ENCODE measurements at places on chromosomes 16 and 17.

- DNase-seq = no peak
These were observed 1.9 kb downstream of the DUS1L start for GRCh38 chr17:82063424-82064415.

DNA sequence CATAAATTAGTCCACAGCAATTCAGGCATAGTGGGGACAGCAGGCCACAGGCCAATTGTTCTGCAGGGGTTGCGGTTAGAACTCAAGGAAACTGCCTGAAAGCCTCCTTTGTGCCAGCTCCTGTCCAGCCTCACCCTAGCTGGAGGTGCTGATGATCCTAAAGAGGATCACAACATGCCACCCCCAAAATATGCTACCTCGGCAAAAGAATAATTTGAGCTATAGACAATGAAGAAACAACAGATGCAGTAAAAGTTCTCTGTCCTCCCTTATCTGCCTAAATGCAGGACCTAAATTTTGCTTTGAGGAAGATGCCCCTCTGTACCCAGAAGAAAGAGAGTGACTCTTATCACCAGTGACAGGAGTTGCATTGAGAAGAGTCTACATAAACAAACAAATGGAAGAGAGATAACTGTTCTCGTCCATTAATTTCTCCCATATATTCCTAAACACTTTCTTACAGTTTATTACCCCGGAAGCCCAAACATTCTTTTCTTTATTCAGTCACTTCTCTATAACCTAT is 14.7 kb downstream of the ALOX15 start:
- no peak for DNase-seq

DNA sequence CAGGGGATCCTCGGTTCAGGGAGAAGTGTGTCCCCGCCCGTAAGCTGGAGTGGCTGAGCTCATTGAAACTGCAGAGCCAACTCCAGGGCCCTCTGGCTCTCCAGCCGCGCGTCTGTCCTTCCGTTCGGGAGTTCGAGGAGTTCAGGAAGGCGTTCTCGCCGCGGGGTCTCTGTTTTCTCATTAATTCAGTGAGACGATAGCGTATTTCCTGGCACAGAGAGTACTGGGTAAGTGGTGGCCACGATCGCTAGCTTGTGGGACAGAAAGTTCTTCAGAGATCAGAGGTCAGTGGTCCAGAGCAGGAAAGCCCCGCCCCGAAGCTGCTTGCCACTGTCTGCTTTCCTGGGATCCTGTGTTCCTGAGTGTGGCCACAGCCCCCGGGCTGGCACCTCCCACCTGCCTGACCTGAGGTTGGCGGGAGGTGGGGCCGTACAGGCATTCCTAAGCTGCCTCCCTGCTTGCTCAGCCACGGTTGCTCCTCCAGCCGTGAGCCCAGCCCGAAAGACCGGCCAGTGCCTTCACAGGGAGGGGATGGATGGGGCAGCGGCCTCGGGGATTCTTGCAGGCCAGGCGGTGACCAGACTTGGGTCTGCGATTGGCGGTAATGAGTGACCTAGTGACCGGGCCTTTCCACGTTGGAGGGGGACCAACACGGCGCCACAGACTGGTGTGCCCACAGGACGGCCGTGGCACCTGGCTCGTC is 8.9 kb downstream of the BAIAP2 start:
- no peak for DNase-seq

- peak; percentile 95 for DNase-seq
These were observed 76.2 kb downstream of the NT5M start for GRCh38 chr17:17379197-17379991.

DNA sequence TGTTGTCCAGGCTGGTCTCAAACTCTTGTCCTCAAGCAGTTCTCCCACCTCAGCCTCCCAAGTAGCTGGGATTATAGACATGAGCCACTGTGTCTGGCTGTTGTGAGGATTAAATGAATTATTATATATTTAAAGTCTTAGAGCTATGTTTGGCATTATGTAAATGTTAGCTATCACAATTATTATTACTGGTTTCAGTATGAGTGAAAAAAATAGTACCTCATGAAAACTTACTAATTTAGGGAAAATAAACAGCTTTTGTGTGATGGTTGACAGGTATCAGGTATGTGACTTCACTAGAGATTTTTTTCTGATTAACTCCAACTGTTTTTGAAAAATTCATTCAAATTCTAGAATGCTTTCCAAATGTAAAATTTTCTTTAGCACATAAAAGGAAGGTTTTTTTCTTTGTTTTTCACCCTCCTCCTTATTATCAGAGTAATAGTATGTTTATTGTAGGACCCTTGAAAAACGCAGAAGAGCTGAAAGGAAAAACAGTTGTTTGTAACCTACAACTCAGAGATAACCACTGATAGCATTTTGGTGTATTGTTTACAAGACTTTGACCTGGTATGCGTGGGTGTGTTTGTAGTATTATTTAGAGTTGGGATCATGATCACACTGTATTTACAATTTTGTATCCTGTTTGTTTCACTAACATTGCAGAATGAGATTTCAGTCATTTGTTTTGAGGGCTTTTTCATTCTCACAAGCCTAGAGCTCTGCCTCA is 13.2 kb downstream of the NLK start:
- DNase-seq = no peak

DNA sequence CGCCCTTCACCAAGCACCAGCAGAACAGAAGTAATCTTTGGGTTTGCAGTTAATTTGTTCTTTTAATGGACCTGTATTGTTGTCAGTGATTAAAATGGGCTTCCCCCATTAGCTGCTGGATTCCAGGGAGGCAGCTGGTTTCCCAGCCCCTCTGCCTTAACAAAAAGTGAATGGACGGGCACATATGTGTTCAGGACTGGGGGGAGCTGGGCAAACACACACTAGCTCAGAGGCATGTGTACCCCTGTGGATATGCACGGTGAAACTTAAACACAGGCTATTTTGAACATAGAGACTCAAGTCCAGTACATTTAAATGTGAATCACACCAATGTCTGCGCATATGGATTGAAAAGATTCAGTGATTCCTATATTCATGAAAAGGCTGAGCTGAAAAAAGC is 25.5 kb upstream of the TMEM132E start:
- DNase-seq = no peak

GRCh38 chr16:21989133-21989532 is 11.8 kb downstream of the PDZD9 start:
- peak; percentile 13 for DNase-seq

DNA sequence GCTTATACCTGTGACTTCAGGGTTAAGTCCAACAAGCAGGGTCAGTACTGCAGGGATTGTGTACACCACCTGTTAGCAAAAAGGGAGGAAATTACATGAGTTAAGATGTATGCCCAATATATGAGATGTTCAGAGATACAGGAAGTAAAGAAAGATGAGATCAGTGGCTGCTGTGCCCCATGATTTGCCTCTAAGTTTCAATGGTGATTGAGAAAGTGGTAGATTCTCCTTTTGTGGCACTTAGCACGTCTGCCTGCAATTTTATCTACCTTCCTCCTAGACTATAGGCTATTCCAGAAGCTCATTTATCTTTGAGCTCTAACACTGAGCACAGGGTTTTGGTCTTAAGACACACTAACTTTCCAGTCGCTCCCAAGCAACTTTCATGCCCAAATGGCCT is 3.6 kb downstream of the TMEM220 start:
- no peak for DNase-seq

DNA sequence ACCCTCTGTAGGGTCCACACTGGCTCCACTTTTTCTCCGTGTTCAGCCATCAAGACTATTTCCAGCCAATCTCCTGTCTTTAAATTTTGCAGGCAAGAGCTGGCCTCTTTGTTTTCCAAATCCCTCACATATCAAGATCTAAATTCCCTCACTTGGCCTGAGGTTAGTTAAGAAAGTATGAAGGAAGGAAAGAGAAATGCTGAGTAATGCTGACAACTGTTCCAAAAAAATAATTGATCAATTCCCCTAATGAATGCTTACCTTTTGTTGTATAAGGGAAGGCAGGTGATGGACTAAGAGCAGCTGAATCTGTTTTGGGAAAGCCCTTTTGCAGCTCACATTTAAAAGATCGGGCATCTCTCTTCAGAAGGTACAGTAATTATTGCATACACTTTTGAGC is 105.1 kb upstream of the KCNJ16 start:
- DNase-seq = no peak

- DNase-seq = peak; percentile 94
These were observed 89.8 kb downstream of the CYB561 start for GRCh38 chr17:63356337-63356757.

GRCh38 chr17:65535777-65536572 is 25.5 kb downstream of the AXIN2 start:
- DNase-seq = no peak

- DNase-seq = no peak
These were observed 4.0 kb downstream of the LIMD2 start for GRCh38 chr17:63695889-63696288.

GRCh38 chr17:753418-753817 is 1.4 kb upstream of the GEMIN4 start:
- no peak for DNase-seq

DNA sequence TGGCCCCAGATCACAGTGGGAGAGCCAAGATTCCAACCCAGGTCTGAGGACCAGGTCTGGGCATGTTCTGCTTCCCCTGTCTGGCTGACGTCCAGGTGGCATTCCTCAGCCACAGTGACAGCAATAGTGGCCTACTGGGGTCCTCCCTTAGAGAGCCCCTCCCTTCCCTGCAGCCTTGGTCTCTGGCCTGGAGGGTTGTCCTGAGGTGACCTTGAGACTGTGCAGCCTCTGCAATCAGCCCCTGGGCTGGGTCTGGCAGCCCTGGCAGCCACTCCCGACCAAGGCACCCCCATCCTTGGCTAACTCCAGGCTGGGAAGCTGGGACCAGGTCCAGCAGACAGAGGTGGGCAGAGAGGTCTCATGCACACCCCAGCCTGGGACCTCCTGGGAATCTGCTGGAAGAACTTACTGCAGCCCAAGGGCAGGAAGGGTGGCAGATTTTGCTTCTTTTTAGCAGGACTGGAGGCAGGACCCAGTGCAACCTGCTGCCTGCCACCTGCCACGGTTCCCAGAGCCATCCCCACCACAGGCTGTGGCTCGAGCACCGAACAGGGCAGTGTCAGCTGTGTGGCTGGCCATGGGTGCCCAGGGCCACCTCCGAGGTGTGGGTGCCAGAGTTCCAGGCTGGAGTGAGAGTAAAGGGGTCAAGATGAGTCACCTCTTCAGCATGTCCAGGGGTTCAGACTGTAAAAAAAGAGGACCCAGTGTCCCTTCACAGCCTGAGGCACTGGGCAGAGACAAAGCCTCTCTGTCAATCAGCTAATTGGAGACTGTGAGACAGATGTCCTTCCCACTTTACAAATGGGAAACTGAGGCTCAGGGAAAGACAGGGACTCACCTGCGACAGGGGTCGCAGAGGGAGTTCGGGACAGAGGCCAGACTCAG is 12.6 kb downstream of the GRB7 start:
- DNase-seq = no peak

GRCh38 chr16:53558710-53559109 is 55.7 kb upstream of the AKTIP start:
- no peak for DNase-seq

GRCh38 chr16:48596326-48596725 is 13.7 kb downstream of the N4BP1 start:
- DNase-seq = no peak

DNA sequence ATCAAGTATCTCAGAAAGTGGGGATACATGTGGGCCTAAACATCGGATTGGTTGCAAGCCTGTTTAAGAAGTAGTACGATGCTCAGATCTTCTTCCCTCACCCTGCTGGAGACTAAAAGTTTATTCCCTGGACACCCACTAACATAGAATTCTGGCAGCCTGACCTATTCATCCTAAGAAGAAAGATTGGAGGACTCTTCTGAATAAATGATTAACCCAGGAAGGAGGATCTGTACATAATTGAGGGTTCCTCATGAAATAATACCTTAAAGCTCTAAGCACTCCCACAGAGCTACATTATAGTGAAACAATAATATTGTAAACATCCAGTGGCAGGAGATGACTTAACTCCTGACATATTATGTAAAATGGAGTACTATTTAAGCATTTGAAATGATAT is 111.7 kb downstream of the NLK start:
- DNase-seq = no peak

- no peak for DNase-seq
These were observed 195.3 kb upstream of the RPL38 start for GRCh38 chr17:74008196-74008595.

DNA sequence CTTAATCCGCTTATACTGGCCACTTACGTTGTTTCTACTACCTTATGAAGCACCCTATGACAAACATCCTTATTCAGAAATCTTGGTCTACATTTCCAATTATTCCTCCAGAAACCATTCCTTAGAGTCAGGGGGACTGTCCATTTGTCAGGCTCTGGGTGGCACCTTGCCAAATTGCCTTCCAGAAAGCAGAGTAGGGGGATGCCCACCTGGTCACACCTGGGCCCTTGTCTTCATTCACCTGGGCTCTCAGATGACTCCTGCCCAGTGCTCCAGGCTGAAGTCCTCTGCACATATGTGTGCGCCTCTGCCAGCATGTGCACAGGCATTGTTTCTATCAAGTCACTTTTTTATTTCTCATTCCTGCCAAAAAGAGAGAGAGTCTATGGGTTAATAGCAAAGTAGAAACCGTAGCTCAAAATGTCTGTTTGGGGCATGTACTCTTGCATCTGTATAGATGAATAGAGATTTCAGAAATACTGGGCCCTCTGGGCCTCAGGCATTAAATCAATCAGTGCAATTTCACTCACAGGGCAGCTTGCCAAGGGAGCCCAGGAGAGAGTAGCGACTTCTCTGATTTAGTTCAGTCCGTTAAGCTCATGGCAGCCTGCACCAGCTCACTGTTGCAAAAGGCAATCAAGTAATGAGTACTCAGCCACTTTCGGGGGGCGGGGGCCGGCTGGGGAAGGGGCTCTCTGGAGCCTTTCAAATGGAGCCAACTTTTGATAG is 104.7 kb downstream of the SOCS1 start:
- DNase-seq = no peak
